ENCODE measurements at places on chromosomes 13 and 19.

GRCh38 chr13:81395368-81395767 lies 1054.4 kb upstream of the SPRY2 start:
- no peak for DNase-seq

DNA sequence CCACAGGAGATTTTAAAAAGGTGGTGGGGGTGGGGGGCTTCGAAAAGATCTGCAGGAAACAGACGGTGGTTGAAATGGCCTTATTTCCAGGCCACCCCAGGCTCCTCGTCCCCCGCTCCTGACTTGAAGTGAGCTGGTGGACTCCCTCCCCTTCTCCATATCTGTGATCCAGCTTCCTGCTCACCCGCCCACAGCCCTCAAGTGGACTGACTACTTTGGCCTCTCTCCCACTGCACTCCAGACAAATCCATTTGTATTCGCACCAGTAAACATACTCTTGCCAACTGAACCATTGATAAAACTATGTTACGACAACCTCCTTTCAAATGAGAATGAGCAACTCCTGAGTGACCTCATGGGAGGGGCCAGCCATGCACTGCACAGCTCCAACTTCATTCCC lies 259.5 kb downstream of the COL4A1 start:
- no peak for DNase-seq

GRCh38 chr13:111512707-111513106 lies 192.3 kb downstream of the TEX29 start:
- DNase-seq: no peak

- DNase-seq: no peak
These were observed 23.2 kb downstream of the SUGP1 start for GRCh38 chr19:19296953-19297689.

- DNase-seq: no peak
These were observed 65.3 kb downstream of the PEPD start for GRCh38 chr19:33456076-33456844.

DNA sequence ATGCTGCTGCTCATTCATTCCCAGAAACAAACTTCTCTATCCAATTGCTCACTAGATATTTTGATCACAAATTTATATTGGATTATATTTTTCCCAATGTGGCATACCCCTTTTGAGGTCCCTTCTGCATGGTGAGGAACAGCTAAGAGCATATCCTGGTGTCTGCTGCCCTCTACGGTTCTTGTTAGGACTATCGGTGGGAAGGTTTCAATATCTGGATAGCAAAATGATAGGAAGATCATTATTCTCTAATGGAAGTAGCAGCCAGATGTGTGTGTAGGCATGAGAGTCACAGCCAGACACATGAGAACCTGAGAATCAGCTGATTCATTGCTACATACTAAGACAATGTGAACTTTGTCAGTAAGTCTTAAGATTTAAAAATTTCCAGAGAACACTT lies 1422.4 kb upstream of the MIR17HG start:
- no peak for DNase-seq

GRCh38 chr19:40831502-40832430 lies 18.5 kb downstream of the CYP2A6 start:
- DNase-seq: no peak

DNA sequence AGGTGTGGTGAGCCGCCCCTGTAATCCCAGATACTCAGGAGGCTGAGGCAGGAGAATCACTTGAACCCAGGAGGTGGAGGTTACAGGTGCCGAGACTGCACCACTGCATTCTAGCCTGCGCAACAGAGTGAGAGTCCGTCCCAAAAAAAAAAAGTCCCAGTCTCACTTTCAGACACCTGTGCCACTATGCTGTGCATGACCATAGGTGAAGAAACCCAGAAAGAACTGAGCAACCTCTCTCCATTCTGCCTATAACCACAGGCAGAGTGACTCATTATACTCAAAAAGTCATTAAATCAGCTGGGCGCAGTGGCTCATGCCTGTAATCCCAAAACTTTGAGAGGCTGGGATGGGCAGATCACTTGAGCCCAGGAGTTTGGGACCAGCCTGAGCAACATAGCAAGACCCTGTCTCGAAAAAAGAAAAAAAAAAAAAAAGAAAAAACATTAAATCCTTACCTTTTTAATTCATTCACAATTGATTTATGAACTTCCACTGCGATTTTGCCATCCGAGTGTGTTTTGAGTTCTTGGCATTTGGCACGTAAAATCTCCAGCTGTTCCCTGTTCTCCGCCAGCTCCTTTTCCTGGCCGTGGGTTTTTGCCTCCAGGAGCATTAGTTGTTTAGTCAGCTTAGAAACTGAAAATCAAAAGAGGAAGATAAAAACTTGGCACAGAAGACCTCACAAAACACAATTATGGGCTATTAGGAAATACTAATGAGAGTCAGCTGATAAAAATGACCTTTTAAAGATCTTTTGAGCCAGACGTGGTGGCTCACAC lies 45.5 kb upstream of the SLC7A9 start:
- DNase-seq: no peak

DNA sequence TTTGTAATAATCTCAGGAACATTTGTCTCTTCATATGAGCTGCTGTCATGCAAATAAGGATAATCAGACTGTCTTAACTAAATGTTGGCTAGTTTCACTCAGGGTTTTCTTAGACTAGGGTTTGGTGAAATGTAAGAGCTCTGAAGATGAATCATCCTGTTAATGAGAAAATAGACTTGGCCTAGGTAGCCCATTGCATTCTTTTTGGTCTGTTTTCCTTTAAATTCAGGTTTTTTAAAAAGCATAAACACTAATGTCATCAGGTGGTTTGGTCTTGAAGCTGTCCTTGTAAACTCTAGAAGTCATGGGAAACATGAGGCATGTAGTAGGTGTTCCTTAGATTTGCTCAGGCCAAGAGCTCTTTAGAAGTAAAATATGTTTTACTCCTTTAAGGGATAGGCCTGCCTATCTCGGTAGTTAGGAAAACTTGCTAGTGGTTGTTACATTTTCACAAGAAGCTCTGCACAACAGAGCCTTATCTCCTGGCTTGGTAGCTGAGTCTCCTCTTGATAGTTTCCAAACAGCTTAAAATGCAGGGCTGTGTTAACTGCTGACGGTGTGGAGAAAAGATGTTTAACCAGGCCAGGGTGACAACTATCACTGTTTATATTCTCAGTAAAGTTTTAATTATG lies 62.0 kb upstream of the C1QTNF9B start:
- no peak for DNase-seq

GRCh38 chr19:27935669-27936068 lies 1277.3 kb downstream of the UQCRFS1 start:
- DNase-seq: no peak

DNA sequence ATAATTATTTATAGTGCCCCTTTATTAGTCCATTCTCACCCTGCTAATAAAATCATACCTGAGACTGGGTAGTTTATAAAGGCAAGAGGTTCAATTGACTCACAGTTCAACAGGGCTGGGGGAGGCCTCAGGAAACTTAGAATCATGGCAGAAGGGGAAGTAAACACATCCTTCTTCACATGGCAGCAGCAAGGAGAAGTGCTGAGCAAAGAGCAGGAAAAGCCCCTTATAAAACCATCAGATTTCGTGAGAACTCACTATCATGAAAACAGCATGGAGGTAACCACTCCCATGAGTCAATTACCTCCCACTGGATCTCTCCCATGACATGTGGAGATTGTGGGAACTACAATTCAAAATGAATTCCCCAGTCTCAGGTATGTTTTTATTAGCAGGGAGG lies 89.9 kb upstream of the STARD13 start:
- DNase-seq: no peak

DNA sequence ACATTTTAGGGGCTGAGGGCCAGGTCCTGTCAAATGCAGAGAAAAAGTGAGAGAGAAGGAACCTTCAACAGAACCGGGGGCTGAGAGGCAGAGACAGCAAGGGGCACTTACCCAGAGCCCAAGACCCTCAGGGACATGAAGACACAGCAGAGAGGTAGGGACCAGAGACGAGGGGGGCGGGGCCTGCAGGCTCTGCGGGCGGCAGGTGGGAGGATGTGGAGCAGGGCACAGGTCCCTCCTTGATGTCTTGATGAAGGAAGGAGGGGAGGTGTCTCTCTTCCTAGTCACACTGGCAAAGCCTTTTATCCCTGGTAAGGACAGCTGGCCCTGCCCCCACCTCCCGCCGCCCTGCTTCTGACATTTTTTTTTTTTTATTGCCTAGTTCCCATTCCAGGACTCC lies at the start of gene KLK14:
Gene KLK14 (minus strand): TSS at position 277 of the 400 bp plus-strand sequence. CDS start 273 bp downstream, at position 4.
- no peak for DNase-seq

- DNase-seq: no peak
These were observed 2.2 kb downstream of the STARD13 start for GRCh38 chr13:33283195-33283911.

GRCh38 chr13:39020853-39021462 lies 16.9 kb downstream of the PROSER1 start:
- DNase-seq: no peak

DNA sequence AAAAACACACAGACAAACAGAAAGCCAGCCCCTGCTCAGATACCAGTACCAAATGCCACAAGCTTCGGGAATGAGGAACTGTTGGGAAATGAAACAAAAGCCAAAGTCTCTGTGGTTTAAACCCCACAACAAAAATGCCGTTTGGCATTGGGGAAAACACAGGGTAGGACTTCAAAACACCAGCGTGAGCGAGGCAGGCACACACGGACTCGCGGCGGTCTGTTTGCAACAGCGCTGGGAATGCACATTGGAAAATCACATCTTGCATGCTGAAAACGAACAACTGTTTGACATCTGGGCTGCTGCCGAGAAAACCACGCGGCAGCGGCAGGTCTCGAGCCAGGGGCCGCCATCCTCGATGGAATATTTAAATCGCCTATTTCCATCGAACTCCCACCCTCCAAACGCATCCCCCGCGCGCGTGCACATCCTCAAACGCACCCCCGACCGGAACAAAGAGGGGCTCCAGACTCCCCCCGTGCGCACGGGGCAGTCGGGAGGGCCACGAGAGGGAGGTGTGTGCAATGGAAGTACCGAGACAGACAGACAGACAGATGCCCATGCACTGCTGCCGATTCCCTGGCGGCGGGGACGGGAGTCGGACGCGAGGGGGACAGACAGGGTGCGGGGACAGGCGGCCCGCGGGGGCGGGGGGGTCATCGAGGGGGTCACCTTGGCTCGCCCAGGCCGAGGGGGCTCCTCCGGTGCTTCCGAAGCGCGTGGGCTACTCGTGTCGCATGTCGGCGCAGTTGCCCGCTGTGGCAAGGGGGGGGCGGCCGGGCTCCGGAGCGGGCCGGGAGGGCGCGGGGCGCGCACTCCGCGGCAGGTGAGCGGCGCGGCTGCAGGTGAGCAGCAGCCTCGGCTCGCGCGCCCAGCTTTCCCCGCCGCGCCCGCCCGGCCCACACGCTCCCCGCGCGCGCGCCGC lies at the start of gene GPR12:
Gene GPR12 (minus strand): TSS at position 880 of the 925 bp plus-strand sequence. CDS start 959 bp downstream, outside the sequence.
- DNase-seq: no peak

DNA sequence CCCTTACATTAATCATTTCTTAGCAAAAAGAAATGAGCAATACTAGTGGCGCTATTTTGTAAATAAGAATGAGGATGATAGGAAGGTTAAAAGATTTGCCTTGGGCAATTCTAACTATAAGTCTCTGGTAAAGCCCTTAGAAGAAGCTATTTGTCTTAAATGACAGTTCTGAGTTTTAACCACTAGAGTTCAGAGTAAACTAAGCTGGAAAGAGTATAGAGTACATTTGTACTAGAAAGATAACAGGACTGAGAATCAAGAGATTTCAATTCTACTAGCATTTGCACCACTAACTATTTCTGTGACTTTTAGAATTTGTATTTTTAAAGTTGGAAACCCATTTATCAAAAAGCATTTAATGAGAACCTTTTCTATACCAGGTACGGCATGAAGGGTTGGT lies 750.3 kb downstream of the OLFM4 start:
- DNase-seq: no peak

DNA sequence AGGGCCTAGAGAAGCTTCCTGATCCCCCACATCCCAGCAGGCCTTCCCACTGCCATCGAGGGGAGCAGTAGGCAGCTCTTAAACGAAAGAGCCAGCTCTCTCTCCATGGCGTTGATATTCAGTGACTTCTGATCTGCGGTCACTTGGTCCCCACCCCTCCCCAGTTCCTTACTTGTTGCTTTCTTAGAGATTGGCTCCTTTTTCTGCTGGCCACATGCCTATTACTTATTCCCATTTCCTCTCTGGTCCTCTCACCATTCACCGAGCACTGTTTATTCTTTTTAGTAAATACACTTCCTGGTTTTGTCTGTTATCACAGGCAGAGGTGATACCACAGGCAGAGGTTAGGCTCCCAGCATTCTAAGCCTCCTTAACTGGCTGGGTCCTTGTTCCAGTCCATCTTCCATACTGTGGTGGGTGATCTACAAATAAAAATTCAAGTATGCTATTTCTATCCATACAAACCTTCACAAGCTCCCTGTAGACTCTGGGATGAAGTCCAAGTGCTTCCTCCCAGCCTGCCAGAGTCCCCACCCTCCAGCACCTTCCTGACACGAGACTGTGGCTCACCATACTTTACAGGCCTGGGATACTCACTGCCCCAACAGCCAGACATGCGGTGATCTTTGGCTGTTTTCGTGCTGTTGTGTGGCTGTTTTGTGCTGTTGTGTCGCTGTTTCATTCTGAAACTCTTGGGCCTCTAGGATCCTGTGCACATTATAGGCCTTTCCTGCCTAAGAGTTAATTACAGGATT lies 315.9 kb downstream of the ATP8A2 start:
- DNase-seq: no peak

DNA sequence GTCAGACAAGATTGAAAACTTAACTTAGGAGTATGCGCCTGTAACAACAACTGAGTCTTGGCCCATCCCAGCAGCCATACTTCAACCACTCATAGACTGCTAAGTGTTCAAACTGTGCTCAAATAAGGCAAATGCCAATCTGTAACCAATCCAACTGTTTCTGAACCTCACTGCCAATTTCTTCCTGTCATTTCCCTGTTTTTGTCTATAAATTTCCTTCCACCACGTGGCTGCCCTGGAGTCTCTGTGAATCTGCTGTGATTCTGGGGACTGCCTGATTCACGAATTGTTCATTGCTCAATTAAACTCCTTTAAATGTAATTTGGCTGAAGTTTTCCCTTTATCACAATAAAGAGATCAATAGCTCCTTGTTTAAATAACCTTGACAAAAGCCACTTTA lies 50.8 kb upstream of the FREM2 start:
- DNase-seq: no peak

DNA sequence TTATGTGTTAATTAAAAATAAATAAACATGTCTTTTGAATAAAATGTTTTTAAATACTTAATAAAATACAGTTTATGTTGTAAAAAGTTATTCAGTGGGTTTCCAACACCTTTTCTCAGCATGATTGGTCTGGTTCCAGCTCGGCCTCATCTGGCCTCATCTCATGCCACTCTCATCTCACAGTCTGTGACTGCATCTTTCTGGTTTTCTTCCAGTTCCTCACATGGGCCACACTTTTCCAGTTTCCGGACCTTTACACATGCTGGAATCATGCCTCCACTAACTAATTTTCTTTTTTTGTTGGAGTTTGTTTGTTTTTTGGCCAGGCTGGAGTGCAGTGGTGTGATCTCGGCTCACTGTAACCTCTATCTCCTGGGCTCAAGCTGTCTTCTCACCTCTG lies 82.5 kb downstream of the RUBCNL start:
- no peak for DNase-seq

- DNase-seq: peak; percentile 11
These were observed 106.7 kb downstream of the KDM4B start for GRCh38 chr19:5075597-5075996.

GRCh38 chr13:43782686-43783085 lies 4.1 kb downstream of the ENOX1 start:
- no peak for DNase-seq

All from CD8-positive, alpha-beta memory T cell (primary cell).